ENCODE measurements at places on chromosomes 16 and 17.

DNA sequence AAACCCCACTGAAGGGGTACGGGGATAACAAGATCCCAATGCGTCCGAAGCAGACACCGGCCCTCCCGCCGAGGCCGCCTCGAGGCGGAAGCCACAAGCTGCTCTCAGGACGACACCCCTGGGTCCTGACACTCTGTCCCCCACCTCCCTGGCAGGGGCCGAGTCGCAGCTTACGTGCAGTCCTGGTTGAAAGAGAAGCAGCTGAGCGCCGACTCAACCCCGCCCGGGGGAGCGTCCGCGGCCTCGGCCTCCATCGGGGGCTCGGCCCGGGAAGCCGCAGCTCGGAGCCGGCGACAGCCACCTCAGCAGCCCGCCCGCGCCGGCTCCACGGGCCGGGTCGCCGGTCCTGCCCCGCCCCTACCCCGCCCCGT, at the start of gene WIPI1:
Gene WIPI1 (minus strand): TSS at position 329 of the 371 bp plus-strand sequence. CDS start 75 bp downstream, at position 254.
- no peak for DNase-seq

- no peak for DNase-seq
These were observed 28.8 kb upstream of the ACSF3 start for GRCh38 chr16:89064606-89065457.

GRCh38 chr16:29698484-29699323, 19.7 kb downstream of the QPRT start:
- no peak for DNase-seq

- no peak for DNase-seq
These were observed 25.1 kb upstream of the IL17C start for GRCh38 chr16:88613293-88613692.

GRCh38 chr17:15012351-15012980, 252.7 kb downstream of the PMP22 start:
- DNase-seq = no peak

GRCh38 chr16:35194681-35195080, 1735.3 kb downstream of the TP53TG3F start:
- no peak for DNase-seq

- DNase-seq = no peak
These were observed 4.6 kb upstream of the OTOA start for GRCh38 chr16:21659124-21659523.

- peak; percentile 95 for DNase-seq
These were observed 70.4 kb upstream of the SMURF2 start for GRCh38 chr17:64732336-64733006.

- DNase-seq = no peak
These were observed 2.1 kb upstream of the DNASE1L2 start for GRCh38 chr16:2233872-2234812.

GRCh38 chr17:11094331-11094730, 146.7 kb upstream of the SHISA6 start:
- no peak for DNase-seq

GRCh38 chr17:7021993-7022778, 664 bp upstream of the BCL6B start:
- no peak for DNase-seq

- peak; percentile 21 for DNase-seq
These were observed 638 bp upstream of the LYZL6 start for GRCh38 chr17:35944151-35944550.

GRCh38 chr17:10278218-10278617, 79.8 kb upstream of the GAS7 start:
- no peak for DNase-seq

- no peak for DNase-seq
These were observed 5.3 kb downstream of the PDIA2 start for GRCh38 chr16:287981-288920.

- DNase-seq = no peak
These were observed 123.4 kb downstream of the PRKCB start for GRCh38 chr16:23959072-23959751.

DNA sequence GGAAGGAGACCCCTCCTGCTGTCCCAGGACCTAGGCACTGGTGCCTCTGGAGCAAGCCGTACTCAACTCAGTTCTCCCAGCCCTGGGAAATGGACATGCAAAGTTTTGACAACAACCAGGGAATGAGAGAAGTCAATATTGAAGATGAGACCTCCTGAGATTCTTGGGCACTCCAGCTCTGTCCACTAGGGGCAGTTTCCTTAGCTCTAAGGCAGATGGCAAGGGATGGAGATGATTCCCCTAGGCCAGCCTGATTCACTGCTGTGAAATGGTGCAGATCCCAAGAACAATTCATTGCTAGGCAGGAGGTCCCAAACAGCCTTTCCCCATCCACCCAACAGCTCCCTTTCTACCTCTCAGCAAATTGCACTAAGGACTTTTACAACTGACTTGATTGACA, 20.5 kb upstream of the SDR42E2 start:
- no peak for DNase-seq

GRCh38 chr17:10033449-10033848, 128.4 kb upstream of the RCVRN start:
- no peak for DNase-seq

- DNase-seq = no peak
These were observed 3.5 kb upstream of the DLX4 start for GRCh38 chr17:49965524-49965909.

- DNase-seq = no peak
These were observed 39.6 kb downstream of the C16orf82 start for GRCh38 chr16:27106305-27106704.

DNA sequence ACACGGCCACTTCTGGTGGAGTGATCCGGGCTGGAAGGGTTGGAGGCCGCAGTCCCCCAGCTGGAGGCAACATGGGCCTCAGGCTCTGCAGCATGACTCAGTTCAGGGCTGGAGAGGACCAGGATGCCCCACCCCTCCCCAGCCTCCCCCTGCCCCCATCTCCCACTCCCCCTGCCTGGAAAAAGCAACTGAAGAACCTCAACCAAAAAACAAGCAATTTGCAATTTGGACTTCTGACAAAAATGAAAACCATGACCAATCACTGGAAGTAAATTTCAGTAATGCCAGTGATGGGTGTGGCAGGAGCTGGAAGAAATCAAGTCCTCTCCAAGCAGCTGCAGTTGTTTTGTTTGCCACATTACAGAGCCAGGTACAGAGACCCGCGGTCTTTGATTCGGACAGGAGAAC, 6.6 kb upstream of the MIF4GD start:
- DNase-seq = no peak

GRCh38 chr17:19005137-19005773, 691 bp upstream of the FAM83G start:
- no peak for DNase-seq

GRCh38 chr16:57667526-57668262, 412 bp upstream of the ADGRG3 start:
- peak; percentile 64 for DNase-seq

- no peak for DNase-seq
These were observed 1.7 kb downstream of the AKTIP start for GRCh38 chr16:53501216-53501859.

DNA sequence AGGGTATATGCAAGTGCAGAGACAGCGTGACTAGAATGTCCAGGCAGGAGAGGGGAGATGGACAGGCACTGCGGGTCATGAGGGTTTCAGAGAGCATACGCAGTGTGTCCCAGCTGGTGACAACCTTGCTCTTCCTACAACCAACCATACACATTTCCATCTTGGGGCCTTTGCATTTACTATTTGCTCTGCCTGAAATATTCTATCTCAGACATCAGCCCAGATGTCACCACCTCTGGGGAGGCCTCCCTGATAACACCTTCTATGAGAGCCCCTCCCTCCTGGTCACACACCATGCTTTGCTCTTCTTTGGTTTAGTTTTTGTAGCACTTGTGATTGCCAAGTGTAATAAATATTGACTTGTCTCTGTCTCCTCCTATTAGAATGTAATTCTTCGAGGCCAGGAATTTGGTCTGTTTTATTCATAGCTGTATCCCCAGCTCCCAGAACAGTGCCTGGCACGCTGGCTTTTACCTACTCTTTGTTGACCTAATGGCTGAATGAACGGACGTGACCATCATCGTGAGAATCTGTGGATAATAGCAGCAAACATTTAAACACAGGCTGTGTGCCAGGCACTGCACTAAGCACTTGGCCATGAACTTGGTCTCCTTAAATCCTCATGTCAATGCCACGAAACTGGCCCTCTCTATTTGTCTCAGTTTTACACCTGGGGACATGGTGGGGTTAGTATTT, 51.9 kb downstream of the PLCG2 start:
- no peak for DNase-seq

GRCh38 chr17:40203131-40203530, 16.0 kb upstream of the WIPF2 start:
- no peak for DNase-seq

DNA sequence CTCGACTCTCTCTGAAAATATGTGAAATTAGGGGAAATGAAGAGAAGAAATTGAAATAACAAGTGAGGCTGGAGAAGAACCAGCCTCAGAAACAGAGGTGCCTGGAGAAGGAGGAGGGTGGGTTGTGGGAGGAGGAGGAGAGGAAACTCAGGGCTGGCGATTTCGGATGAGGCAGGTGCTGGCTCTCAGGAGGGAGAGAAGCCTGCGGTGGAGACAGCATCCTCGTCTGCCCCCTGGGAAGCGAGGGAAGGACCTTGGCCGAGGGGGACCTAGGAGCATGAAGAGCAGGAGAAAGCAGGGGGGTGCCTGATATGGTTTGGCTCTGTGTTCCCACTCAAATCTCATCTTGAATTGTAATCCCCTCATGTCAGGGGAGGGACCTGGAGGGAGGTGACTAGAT, 264.7 kb upstream of the TNRC6C start:
- no peak for DNase-seq

GRCh38 chr16:69386596-69386995, 789 bp upstream of the TERF2 start:
- DNase-seq = no peak

DNA sequence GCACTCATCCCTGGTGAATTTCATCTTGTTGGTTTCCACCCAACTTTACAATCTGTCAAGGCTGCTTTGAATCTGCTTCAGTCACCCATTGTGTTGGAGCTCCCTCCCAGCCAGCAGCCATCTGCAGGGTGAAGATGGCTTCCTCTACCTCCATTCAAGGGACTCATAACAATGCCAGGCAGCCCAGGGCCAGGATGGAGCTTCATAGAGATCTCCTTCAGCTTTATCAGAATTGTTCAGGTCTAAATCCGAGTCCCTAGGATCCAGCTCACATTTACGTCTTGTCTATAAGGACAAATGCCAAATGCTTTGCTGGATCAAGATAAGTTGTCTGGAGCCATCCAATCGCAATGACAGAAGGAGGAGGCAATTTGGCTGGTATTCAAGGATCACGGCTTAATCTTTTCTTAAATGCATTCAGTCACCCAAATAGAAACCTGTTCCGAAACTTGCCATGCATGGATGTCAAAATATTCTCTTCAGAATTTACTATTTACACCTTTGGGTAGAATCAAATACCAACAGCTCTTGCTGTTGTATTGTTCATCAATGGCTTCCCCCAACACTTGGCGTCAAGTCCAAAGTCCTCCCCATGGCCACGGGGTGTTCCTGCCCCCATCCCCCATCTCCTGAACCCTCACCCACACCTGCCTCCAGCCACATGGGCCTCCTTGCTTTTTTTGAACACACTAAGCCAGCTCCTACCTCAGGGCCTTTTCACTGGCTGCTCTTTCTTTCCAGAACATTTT, 3.8 kb upstream of the FAM171A2 start:
- DNase-seq = no peak

DNA sequence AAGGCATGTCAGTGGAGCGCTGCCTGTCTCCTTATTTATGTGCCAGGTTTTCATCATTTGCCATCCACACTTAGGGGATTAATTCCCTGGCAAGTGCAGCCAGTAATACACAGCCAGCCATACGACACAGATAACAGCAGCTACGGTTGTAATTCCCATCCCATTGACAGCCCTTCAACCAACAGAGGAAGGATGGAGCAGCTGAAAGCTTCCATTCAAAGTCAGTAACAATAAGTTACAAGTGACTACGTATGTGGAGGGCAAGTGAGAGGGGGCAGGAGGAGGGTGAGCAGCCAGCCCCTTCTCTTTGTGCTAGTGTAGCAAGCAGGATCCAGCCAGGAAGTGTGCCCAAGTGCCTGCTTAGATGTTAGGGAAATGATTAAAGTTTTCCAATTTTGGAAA, 53.8 kb upstream of the LYRM9 start:
- no peak for DNase-seq

DNA sequence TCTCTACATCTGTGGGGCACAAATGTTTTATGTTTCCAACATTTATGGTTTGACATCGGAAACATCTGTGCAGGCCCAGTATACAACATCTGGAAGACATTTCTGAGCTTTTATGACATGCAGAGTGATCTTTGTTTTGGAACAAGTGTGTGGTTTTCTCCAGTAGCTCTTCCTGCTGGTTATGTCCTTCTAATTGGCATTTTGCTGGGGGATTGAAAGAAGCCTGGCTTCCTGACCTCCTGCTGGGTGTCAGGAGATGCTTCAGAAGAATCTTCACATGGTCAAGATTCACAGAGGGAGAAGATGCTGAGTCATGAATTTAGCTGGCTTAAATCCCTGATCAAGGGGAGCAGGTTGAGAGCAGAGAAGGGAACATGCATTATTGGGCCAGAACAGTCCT, 279.5 kb upstream of the MYOCD start:
- DNase-seq = no peak

DNA sequence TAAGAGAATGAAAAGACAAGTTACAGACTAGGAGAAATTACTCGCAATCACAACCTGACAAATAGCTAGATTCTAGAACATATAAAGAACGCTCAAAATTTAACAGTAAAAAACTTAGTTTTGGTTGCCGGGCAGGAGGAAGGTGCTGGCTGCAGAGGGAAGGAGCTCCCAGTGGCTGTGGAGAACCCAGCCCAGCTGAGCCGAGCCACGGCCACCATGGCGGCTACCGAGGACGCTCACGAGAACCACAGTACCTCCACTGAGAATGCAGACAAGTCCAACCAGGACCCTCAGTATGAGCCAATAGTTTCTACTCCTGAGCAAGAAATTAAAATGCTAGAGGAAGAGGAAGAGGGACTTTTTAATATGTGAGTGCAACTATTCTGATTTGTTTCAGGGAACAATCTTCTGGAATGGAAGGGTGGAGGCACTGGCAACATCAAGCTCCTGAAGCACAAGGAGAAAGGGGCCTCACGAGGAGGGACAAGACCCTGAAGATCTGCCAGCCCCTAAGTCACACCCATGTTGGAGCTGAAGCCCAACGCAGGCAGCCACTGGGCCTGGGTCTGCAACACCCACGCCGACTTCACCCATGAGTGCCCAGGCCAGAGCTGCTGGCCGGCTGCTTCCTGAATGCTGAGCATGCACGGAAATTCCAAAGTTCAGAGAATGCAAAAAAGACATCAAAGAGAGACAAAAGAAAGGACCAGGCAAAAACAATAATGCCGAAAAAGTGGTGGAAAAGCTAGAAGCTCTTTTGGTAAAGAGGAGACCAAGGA, 55.0 kb downstream of the DNAH17 start:
- no peak for DNase-seq
